ENCODE measurements at places on chromosomes 6 and 20.

- no peak for DNase-seq
These were observed 16.3 kb downstream of the GNAS start for GRCh38 chr20:58868795-58869194.

- DNase-seq: no peak
These were observed 44.8 kb downstream of the AGPAT4 start for GRCh38 chr6:161228921-161229591.

DNA sequence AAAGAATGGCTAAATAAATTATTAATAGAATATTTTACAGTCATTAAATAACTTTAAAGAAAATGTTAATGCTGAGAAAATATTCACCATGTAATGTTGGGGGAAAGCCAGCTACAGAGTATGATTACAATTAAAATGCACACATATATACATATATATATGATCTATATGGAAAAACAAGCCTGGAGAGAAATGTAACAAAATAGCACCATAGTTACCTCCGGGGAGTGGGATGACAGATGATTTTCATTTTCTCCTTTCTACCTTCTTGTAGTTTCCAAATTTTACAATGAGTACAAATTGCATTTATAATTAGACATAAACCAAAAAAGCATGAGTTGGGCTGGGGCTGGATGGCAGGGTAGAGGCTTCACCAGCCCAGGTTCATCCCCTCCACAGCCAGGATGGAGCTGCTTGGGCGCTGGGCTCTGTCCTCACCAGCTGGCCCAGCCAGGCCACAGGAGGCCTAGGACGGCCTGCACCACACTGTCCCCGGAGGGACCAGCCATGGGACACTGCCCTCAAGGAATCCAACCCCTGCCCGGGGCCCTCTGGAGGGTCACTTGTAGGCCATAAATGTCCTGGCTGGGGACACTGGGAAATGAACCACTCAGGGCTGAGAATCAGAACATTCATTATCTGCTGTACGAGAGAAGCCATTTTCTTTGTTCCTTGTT is 10.3 kb downstream of the C20orf203 start:
- no peak for DNase-seq

- no peak for DNase-seq
These were observed 99.4 kb downstream of the BFSP1 start for GRCh38 chr20:17431621-17432364.

DNA sequence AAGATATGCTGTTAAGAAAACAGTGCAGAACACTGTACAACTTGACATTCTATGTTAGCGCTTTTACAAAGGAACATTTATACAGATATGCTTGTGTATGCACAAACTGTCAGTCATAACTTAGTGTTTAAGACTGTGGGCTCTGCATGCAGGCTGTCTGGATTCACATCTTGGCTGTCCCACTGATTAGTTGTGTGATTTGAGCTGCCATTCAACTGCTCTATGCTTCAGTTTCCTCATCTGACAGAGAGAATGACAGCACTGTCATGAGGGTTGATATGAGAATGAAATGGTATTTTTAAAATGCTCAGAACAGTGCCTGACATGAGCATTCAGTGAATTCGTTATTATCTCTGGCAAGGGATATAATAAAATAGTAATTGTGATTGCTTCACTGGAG is 8.7 kb downstream of the SLC25A27 start:
- no peak for DNase-seq

- DNase-seq: no peak
These were observed 208.7 kb upstream of the PRND start for GRCh38 chr20:4512891-4513550.
